ENCODE measurements at places on chromosomes 6 and 20.

- no peak for DNase-seq
Observed at GRCh38 chr6:142952614-142953013, 7.6 kb upstream of the HIVEP2 start.

DNA sequence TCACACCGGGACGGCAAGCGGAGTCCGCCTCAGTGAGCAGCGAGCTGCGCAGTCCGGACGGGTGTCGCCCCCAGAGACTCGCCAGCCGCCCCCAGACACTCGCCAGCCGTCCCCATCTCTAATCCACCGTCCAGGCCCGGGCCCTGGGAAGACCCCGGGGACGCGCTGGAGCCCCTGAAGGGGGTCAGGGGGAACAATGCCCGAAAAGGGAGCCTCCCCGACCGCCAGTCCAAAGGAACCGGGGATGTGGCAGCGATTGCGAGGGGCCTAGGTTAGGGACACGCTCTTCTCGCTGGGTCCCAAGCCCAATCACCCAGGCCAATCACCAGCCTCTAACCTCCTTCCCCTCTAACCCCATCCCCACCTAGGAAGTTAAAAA lies 33.1 kb downstream of the TFAP2A start:
- no peak for DNase-seq

DNA sequence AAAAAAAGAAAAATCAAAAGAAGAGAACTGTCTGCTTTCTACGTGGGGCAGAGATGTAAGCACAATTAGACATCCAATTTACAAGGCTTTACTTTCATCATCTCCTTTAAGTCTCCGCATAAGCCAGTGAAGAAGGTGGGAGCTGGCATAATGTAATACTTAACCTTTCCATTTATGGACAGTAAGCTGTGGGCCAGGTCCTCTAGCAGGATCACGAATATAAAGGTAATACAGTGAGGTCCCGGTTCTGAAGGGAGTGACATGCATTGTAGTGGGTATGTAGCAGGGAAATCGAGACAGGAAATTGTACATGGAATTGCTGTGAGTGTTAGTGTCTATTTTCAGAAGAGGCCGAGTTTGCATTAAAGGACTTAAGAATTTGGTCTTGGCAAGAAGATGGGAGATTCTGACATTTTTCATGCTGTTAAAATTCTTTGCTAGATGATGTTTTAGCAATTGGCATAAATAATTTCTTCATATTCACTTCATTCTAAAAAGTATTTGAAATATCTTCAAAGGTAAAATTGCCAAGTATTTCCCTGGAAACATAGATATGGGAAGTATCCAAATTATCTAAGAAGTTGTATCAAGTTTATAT lies 20.4 kb upstream of the POPDC3 start:
- DNase-seq = no peak

DNA sequence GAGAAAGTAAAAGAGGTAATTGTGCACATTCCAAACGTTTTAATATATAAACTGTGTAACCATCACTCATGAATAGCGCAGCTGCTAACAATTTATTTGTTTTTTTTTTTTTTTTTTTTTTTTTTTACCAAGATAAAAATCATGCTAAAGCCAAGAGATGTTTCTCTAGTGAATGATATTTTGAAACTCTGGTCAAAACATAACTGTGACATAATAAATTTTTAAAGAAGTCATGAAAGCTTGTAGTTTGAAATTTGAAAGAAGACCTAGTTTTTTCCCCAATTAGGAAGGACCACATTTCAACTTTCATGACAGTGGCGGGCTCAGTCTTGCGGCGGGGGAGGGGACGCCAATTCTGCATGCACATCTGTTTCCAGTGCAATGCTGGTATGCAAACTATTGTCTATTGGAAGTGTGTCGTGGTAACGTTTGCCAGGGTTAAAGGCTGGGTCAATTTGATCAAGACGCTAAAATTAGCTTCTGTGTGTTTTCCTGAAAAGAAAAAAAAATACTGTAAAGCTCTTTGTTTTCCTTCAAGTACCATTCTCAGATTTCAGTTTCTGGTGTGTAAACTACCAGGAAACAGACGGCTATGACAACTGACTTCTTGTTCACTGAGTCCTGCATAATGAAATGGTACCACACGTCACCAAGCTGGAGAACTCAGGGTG lies 211.9 kb downstream of the FOXC1 start:
- no peak for DNase-seq

- DNase-seq = no peak
Observed at GRCh38 chr6:134930463-134930862, 19.4 kb downstream of the ALDH8A1 start.

- DNase-seq = no peak
Observed at GRCh38 chr20:4045082-4045481, 29.7 kb upstream of the RNF24 start.

GRCh38 chr6:3026791-3027626 lies 27.3 kb downstream of the NQO2 start:
- no peak for DNase-seq

- DNase-seq = no peak
Observed at GRCh38 chr20:51341581-51341980, 200.9 kb downstream of the NFATC2 start.

- no peak for DNase-seq
Observed at GRCh38 chr6:137424251-137424650, 69.9 kb downstream of the OLIG3 start.

DNA sequence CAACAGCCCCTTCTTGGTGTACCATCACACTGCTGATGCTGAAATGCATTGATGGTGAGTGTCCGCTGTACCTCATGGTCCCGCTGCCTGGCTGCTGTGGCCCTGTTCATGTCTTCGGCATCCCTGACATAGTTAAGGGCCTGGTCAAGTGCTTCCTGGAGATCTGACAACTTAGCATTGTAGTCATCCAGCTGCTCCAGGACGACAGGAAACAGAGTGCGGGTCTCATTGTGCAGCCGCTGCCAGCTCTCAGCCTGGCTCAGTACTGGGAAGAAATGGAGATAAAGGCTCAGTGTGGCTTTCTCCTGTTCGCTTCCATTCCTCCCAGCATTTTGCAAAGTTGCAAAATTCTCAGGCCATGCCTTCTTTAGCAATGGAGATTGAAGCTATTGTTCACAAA lies 81.8 kb downstream of the LAMA4 start:
- no peak for DNase-seq

GRCh38 chr6:35673755-35674154 lies 15.0 kb downstream of the FKBP5 start:
- no peak for DNase-seq

DNA sequence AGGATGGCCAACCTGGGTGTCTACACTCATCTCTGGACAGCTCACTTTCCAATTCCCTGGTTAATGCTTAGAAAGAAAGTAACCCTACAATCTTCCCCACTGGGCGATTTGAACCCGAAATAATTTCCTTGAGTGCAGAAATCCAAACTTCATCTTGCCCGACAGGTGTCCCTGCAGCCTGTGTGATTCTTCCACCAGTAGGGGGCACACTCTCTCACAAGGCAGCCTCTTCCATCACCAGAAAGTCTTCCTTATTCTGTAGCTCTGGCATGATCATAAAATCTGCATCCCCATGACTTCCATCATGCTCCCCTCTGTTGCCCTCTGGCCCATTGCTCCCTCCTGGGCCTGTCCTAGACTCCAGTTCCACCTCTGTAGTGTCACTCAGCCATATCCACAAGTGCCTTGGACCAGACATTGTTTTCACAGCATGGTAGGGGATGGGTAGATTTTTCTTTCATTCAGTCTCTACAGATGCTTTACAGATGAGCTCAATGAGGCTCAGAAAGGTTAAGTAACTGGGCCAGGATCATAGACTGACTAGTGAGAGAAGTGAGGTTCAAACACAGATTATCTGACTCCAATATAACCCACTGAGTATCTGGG lies 170.4 kb upstream of the SPTLC3 start:
- DNase-seq = no peak

GRCh38 chr20:10470276-10470675 lies 35.2 kb downstream of the SLX4IP start:
- DNase-seq = no peak

DNA sequence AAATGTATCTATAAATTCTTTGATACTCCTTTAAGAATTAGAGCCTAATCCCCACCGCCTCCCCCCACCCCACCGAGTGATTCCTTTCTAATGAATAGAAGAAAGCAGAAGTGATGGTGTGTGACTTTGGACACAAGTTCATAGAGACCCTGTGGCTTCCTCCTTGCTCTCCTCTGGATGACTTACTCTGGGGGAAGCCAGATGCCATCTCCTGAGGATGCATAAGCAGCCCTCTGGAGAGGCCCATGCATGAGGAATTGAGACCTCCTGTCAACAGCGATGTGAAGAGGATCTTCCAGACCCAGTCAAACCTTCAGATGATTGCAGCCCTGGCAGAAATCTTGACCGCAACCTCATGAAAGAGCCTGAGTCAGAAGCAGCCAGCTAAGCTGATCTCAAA lies 21.1 kb downstream of the AHCY start:
- peak; percentile 14 for DNase-seq

- DNase-seq = no peak
Observed at GRCh38 chr6:169689287-169689686, 12.5 kb downstream of the WDR27 start.

GRCh38 chr6:154258064-154258757 lies 98.4 kb downstream of the IPCEF1 start:
- peak; percentile 10 for DNase-seq

- no peak for DNase-seq
Observed at GRCh38 chr6:90175627-90176538, 120.8 kb downstream of the BACH2 start.

DNA sequence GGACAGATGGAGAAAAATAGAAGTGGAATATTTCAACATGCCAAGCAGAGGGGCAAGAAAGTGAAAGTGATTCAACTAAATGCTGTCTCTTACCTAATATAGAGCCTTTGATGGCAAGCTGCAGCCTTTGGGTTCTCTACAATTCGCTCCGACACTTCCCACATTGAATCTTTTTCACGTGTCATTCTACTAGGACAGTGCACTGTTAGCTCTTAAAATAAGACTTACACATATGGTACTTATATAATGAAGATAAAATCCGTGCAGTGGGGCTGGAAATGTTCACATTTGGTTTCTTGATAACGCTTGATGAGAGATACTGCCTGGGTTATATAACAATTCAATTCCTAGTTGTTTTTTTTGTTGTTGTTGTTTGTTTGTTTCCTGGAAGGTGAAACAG lies 502.4 kb downstream of the LMBRD1 start:
- DNase-seq = no peak

DNA sequence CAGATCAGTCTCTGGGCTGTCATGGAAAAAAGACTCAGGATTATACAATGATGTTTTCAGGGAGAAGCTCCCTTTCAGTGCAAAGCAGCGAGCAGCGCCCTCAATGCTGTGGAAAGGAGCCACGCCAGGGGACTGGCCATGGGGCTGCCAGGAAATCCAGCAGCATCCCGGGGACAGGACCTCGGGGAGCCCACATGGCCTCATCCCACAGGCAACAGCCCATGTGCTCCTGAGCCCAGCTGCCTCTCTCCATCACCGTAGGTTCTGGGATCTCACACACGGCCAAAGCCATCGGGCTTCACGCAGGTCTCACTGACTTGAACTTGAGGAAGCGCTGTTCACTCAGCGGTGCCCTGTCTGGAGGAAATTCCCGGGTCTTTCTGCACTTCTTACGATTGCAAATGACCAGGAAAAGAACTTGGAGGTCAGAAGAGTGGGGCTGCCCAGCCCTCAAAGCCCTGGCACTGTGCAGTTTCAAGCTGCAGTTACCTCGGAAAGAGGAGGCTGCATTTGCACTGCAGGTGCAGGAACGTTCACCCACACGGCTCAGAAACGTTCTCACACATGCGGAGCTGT lies 125.9 kb upstream of the THBS2 start:
- no peak for DNase-seq

DNA sequence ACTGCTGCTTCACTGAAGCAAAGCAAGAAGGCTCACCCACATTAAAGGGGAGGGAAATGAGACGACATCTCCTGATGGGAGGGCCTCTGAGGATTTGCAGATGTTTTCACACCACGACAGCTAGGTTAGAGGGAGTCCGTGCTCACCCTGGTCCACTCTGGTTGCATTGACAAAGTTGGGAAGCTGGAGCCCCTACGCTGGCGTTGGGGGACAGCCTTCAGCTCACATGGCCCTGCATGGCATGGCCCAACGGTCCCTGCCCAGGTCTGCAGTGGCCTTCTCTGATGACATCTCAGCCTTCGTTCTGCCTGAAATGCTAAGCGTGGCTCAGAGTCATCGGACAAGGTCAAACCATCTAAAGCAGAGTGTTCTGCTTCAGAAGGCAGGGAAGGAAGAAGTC lies 3.8 kb upstream of the NAPB start:
- no peak for DNase-seq

DNA sequence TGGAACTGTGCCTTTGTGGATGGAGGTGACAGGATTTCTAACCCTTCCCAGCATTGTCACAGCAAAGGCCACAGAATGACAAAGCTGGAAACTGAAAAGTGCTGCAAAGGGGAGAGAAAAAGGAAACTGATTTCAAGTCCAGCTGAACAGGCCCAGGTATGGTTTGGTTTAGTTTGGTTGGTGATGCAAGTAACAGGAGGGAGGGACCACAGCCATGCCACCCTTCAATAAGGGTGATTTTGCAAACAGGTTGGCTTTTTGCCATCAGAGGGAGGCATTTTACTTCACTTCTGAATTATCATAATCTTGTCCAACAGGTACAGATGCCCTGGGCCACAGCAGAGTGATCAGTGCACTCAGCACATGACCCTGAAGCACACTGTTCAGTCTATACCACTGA lies 6.6 kb downstream of the FITM2 start:
- no peak for DNase-seq

DNA sequence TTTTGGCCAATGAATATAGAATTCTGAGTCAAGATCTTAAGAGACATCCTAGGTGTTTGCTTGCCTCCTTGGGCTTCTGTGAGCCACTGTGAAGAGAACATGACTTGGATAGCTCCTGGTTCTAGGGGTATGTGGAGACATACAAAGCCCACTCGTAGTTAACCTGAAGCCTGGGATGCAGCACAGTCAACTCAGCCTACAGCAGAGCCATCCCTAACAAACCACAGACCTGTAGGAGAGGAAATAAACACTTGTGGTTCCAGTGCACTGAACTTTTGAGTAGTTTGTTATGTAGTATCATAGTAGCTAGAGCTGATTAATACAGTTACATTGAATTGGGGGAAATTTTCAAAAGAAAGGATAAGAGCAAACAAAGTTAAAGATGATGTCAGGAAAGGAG lies 474.4 kb upstream of the HSF2 start:
- no peak for DNase-seq

GRCh38 chr6:135088281-135088680 lies 33.7 kb upstream of the HBS1L start:
- no peak for DNase-seq

DNA sequence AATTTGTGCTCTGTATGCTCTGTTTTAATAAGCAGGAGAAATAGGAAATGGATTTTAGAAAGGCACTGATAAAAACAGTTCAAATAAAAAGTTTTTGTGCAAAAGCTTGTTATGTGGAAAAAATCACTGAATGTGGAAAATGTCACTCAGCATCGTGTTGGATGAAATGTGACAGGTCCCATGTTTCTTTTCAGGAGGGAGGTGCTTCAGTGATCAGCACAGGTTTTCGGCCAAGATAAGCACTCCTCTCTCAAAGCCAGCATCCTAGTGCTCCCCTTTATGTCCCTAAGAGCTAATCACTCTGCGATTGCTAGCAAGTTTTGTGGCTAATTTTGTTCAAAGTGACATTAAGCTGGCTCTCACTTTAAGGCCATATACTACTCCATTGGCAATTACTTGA lies 12.0 kb downstream of the UBE3D start:
- DNase-seq = no peak

- DNase-seq = no peak
Observed at GRCh38 chr20:25207960-25208534, 12.5 kb downstream of the ENTPD6 start.
